GM12891 (cell line): ENCODE measurements at places on chromosomes 1 and 21.

GRCh38 chr1:198848649-198849048 lies 209.8 kb downstream of the PTPRC start:
- DNase-seq: no peak

- DNase-seq: no peak
Measured at GRCh38 chr21:42515708-42516502, 2.3 kb downstream of the SLC37A1 start.

GRCh38 chr21:24514081-24514733 lies 1093.1 kb downstream of the MRPL39 start:
- no peak for DNase-seq

DNA sequence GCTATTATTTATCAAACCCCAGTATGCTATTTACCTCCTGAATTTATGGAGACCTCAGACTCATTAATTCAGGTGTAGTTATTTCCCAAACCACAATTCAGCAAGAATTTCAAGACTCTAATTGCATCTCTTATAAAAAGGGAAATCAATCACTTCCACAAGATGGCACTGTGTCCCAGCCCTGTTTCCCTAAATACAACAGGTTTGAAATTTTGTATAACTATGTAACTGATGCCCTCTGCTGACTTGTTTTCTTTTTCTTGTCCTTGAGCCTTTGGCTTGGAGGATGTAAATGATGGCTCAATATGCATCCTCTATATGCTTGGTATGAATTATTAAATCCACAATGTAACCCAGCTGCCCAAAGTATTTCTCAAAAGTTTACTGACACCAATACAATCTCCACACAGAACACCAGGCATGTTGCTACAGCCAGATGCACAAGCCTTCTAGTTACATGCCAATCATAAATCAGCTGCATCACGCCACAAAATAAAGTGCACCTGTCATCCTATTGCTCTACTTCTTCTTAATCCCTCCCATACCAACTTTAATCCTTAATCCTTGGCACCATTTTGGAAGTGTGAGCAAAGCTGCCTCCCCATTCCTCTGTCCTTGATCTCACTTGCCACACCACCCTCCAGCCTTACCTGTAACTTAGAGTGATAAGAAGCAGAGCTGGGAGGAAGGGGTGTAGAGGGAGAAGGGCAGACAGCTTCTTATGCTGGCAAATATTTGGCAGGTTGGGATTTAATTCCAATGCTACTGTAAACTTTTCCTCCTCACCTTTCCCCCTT lies 9.0 kb downstream of the C1orf105 start:
- DNase-seq: no peak

GRCh38 chr1:213723187-213723586 lies 264.6 kb upstream of the PROX1 start:
- no peak for DNase-seq

GRCh38 chr1:54791880-54792522 lies 9.1 kb downstream of the TTC22 start:
- peak; percentile 50 for DNase-seq

DNA sequence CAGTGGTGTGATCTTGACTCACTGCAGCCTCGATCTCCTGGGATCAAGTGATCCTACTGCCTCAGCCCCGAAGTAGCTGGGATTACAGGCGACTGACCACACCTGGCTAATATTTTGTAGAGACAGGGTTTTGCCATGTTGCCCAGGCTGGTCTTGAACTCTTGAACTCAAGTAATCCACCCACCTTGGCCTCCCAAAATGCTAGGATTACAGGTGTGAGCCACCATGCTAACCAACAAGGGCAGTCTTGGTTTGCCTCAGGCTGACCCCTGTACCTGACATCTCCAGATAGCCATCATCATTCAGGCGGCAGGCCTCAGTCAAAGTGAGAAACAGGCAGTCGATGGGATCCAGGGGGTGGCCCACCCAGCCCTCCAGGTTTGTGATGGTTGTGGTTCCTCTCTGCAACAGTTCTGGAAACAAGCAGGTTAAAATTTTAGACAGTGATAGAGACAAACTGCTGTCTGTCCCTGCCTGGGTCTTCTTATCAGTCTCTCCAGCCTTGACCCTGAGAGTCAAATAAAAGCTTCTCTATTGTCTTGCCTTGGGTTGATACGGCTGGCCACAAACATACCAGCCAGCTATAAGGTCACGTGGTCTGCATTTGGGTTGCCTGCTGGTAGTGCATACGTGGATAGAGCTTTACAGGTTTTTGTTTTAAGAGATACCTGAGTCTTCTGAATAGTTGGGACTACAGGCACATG lies 26.8 kb downstream of the UROD start:
- no peak for DNase-seq

- no peak for DNase-seq
Measured at GRCh38 chr1:24775348-24775747, 30.1 kb downstream of the CLIC4 start.

- no peak for DNase-seq
Measured at GRCh38 chr21:14267076-14267475, 51.1 kb downstream of the RBM11 start.

DNA sequence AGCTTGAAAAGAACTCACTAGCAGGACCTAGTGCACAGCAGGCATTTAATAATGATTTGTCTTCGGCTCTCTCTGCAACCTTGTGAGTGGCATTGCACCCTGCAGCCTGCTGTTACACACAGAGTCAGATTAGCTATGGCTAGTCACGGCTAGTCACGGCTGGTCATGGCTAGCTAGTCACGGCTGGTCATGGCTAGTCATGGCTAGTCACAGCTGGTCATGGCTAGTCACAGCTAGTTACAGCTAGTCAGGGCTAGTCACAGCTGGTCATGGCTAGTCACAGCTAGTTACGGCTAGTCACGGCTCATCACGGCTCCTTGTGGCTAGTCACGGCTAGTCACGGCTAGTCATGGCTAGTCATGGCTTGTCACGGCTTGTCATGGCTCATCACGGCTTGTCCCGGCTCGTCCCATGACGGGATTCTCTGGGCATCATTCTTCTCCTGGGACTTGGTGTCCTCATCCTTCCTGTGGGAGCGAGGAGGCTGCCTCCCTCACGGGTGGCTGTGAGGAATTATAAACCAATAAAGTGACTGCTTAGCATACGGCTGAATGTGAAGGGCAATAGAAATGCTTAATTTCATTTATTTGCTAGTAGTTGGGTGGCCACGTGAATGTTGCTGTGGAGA lies 12.5 kb upstream of the KIF26B start:
- DNase-seq: no peak

- no peak for DNase-seq
Measured at GRCh38 chr1:19837866-19838265, 22.8 kb upstream of the RNF186 start.

DNA sequence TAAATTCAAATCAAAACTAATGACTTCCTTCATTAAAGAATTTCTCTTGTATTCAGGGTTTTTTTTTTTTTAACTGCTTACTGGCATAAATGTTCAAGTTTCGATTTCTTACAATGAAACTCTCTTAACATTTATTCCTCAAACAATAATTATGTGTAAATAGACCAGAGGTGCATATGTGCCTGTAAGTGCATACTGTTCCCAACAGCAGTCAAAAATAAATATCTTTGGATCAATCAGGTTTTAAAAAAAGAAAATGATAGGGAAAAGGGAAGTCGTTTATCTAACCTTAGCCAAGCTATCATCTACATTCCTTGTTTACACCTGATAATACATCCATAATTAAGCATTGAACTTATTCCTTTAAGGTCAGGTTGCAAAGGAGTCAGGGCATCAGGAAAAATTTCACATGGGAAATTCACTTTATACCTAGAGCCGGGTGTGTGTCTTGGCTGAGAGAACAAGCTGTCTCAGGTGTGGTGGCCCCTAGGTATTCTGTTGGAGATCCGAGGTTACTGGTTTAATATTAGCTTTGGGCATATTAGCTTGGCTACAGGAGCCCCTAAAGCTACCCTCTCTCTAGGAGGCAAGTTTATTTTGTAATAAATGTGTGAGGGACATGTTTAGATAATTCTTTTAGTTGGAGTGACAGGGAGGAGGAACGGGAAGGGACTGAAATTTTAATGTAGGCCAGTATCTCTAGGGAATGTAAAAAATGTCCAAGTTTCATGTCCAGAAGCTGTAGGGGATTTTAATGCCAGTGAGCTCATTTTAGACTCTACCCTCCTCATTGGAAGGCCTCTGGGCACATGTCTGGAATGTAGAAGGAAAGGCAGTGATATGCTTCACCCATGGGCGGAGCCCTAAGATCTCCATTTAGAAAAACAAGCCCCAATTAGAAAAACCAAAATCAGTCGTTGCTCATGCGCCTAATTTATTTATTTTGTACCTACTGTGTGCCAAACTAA lies 327.9 kb upstream of the PROX1 start:
- DNase-seq: no peak

DNA sequence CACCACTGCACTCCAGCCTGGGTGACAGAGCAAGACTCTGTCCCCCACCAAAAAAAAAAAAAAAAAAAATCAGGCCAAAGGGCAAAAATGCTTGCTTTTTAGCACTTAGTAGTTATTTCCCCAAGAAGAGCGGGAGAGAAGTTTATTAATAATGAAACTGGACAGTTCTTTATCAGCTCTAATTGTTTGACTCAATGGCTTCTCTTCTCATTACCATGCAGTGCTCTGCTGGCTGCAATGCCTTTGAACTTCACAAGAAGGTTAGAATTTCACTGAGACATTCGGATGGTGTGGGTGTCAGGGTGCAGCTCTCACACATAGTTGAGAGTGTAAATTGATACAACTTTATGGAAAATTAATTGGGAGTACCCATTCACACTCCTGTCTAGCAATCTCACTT lies 63.7 kb downstream of the EDARADD start:
- peak; percentile 17 for DNase-seq

DNA sequence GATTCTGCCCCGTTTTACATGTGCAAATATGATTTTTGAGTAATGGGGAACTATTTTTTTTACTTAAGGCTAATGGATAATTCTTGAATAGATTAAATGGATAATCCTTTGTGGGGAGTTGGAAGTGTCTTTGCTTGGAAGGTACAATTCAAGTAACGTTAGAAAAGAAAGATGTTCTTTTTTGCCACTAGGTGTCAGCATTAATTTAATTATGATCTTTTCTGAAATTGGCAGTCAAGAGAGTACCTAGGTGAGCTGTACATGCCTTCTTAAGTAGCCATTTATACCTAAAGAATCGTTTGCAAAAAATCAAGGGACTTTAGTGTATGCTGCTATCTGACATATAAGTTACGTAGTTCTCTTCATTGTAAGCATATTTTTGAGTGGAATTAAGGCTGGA lies 2.2 kb downstream of the FBXO28 start:
- DNase-seq: no peak

- DNase-seq: no peak
Measured at GRCh38 chr1:167784876-167785550, 63.2 kb downstream of the MPZL1 start.

DNA sequence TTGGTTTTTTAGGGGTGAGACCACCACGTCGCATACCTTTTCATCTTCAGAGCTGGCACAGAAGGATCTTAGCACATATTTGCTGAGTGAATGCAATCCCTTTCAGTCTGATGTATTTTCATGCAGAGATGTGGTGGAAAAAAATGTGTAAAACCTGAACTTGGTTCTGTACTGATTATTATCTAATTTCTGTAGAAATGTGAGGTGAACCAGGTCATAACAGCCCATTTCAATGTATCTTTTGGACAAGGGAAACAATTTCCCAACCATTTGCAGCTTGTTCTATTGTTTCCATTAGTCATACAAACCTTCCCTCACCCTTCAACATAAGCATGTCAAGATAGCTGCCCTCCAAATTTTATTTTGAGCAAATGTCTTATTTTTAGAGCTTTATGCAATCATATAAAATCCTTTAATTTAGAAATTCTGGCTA lies 46.8 kb upstream of the RUNX1 start:
- DNase-seq: no peak

- no peak for DNase-seq
Measured at GRCh38 chr1:196366817-196367495, 241.3 kb downstream of the KCNT2 start.

GRCh38 chr1:223772771-223773160 lies 60.4 kb downstream of the CAPN2 start:
- no peak for DNase-seq

GRCh38 chr21:25934771-25935224 lies 200.0 kb downstream of the GABPA start:
- DNase-seq: no peak

GRCh38 chr1:161192476-161193465 lies 6.1 kb downstream of the ADAMTS4 start:
- DNase-seq: peak; percentile 71

DNA sequence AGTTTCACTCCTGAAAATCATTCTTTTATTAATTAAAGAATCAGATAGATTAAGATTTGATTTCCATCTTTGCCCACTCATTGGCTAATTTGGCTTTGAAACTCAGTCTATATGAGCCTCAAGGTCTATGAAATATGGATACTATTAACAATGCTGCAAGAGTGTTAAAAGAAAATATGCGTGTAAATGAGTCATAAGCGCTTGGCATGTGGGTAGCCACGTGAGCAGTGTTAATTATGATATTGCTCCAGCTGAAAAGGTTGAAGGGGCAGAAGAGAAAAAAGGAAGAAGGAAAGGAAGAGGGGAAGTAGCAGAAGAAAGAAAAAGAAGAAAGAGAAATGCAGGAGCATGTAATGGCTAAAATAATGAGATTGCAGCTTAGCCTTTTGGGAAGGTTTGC lies 151.4 kb downstream of the CHRM3 start:
- no peak for DNase-seq

DNA sequence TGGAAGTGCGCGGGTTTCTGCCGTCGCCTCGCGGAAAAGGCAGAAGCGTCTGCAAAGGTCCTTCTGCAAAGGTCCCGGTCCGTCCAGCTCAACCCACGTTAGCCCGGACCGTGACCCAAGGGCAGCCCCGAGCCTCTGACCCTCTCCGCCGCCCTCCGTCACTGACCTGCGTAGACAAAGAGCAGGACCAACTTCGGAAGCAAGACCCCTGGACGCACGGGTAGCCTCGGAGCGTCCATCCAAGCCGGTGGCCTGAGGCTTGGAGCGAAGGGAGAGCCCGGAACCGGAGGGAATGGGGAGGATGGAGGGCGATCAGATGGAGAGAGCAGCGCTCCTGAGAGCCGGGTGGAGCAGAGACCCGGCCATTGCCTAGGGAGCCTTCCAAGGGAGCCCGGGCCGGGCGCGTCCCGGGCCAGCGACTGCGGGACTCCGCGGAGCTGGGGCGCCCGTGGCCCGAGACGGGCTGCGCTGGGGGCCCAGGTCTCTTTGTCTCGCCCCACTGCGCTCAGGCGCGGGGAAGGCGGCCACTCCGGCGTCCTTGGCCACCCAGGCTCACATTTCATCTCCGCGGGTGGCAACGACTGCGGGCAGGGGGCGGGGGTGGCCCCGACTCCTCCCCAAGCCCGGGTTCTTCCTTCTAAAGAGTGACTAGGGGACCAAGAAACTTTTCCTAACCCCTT lies at the start of gene CYYR1:
CYYR1 (minus strand) TSS at position 585 of the 680 bp plus-strand sequence; CDS start at position 239, 346 bp downstream.
- no peak for DNase-seq
